ENCODE measurements at places on chromosomes 12 and 14. TPM values are rescaled to one million over a fixed set of nuclear protein-coding genes. Genes with fewer than 3 reads are reported as not detected.
A peak's percentile ranks its signal among the peaks of the same experiment; 100 is the strongest.

DNA sequence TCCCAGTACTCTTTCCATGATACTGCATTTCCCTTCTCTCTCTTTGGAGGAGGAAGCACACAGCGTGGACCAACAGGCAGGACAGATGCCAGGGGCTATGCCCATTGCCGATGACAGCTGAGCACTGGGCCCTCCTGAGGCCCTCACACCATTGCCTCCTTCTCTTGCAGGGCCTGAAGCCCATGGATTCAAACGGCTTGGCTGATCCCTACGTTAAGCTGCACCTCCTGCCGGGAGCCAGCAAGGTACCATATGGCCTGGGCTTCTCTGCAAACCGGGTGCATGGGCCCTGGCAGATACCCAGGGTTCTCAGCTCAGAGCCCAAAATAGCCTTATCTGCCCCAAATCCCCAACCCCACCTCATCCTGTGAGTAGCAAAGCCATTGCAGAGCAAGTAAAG is 25.2 kb upstream of the OAS1 start:
- no peaks in the 10 kb centered on the region for H3K36me3 ChIP-seq
- no peak overlapping the region for H3K27ac ChIP-seq
- no peak overlapping the region for H3K4me3 ChIP-seq
- H3K4me1 ChIP-seq = no peaks in the 10 kb centered on the region
- H3K27me3 ChIP-seq = peaks cover 3% of the 10 kb centered on the region

NAV3 gene
- 0.51 TPM for total RNA-seq

GRCh38 chr12:111222523-111222922 is 146.4 kb downstream of the PHETA1 start:
- H3K4me3 ChIP-seq = no peak overlapping the region
- no peak overlapping the region for H3K27ac ChIP-seq
- DNase-seq = no peak
- no peaks in the 10 kb centered on the region for H3K4me1 ChIP-seq
- no peaks in the 10 kb centered on the region for H3K36me3 ChIP-seq
- peaks cover 16% of the 10 kb centered on the region for H3K27me3 ChIP-seq

KRT8 gene
- total RNA-seq = 837 TPM

GRCh38 chr12:86435053-86435452 is 178.9 kb upstream of the MGAT4C start:
- H3K27ac ChIP-seq = no peak overlapping the region
- no peaks in the 10 kb centered on the region for H3K4me1 ChIP-seq
- no peak overlapping the region for H3K4me3 ChIP-seq

GRCh38 chr12:110908377-110909152 is 11.8 kb downstream of the MYL2 start:
- peaks cover 18% of the 10 kb centered on the region for H3K27me3 ChIP-seq
- no peaks in the 10 kb centered on the region for H3K36me3 ChIP-seq
- H3K4me3 ChIP-seq = no peak overlapping the region
- no peak overlapping the region for H3K27ac ChIP-seq
- no peak for DNase-seq
- no peaks in the 10 kb centered on the region for H3K4me1 ChIP-seq

DNA sequence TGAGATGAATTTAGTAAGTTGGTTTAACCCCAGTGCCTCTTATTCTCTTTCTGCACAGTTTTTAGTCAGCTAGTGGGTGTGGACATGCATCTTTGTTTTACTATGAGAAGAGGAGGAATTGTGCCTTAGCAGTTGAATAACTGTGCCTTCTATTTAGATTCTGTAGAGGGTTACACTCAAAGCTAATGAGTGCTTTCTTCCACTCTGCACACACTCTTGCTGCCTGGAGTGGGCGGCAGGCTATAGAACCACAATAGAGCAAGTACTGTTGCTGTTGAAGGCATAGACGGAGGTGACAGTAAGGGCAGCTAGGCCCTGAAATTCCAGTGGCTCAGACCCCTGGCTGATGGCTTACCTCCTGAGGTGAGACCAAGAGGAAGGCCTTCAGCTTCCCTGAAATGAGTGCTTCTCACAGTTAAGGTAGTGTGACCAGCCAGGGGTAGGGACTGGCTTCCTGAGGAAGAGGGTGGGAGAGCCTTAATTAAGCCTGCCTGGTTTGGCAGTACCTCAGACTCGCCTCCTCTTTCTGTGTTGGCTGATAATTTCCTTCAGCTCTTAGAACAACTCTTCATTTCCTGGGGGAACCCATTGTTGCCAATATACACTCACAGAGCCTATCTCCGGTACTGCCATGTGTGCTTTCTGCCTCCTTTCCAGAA is 24.7 kb downstream of the SUSD6 start:
- no peak overlapping the region for H3K4me3 ChIP-seq
- no peak for DNase-seq
- H3K27me3 ChIP-seq = no peaks in the 10 kb centered on the region
- H3K4me1 ChIP-seq = peaks cover 87% of the 10 kb centered on the region
- H3K27ac ChIP-seq = no peak overlapping the region
- no peaks in the 10 kb centered on the region for H3K36me3 ChIP-seq

- no peaks in the 10 kb centered on the region for H3K36me3 ChIP-seq
- H3K4me1 ChIP-seq = no peaks in the 10 kb centered on the region
- DNase-seq = no peak
- no peak overlapping the region for H3K27ac ChIP-seq
- H3K4me3 ChIP-seq = no peak overlapping the region
These were observed 352.2 kb downstream of the FSCB start for GRCh38 chr14:44154874-44155273.

GRCh38 chr14:69887740-69888657 is 8.8 kb downstream of the SMOC1 start:
- H3K4me3 ChIP-seq = no peak overlapping the region
- no peaks in the 10 kb centered on the region for H3K27me3 ChIP-seq
- H3K4me1 ChIP-seq = peaks cover 44% of the 10 kb centered on the region
- peak; percentile 96 for DNase-seq

- H3K27me3 ChIP-seq = 0 out of 2 replicates have a peak, but pooled peaks cover 1% of the 10 kb centered on the region
- no peak overlapping the region for H3K4me3 ChIP-seq
- H3K27ac ChIP-seq = no peak overlapping the region
- peaks cover 3% of the 10 kb centered on the region for H3K4me1 ChIP-seq
- no peaks in the 10 kb centered on the region for H3K36me3 ChIP-seq
- DNase-seq = no peak
These were observed 95.2 kb downstream of the EGLN3 start for GRCh38 chr14:33855672-33856071.

- H3K27ac ChIP-seq = no peak overlapping the region
- H3K36me3 ChIP-seq = peaks cover 1% of the 10 kb centered on the region
- no peak overlapping the region for H3K4me3 ChIP-seq
- no peaks in the 10 kb centered on the region for H3K27me3 ChIP-seq
- H3K4me1 ChIP-seq = no peaks in the 10 kb centered on the region
These were observed 91.4 kb downstream of the CDK17 start for GRCh38 chr12:96308881-96309280.

DNA sequence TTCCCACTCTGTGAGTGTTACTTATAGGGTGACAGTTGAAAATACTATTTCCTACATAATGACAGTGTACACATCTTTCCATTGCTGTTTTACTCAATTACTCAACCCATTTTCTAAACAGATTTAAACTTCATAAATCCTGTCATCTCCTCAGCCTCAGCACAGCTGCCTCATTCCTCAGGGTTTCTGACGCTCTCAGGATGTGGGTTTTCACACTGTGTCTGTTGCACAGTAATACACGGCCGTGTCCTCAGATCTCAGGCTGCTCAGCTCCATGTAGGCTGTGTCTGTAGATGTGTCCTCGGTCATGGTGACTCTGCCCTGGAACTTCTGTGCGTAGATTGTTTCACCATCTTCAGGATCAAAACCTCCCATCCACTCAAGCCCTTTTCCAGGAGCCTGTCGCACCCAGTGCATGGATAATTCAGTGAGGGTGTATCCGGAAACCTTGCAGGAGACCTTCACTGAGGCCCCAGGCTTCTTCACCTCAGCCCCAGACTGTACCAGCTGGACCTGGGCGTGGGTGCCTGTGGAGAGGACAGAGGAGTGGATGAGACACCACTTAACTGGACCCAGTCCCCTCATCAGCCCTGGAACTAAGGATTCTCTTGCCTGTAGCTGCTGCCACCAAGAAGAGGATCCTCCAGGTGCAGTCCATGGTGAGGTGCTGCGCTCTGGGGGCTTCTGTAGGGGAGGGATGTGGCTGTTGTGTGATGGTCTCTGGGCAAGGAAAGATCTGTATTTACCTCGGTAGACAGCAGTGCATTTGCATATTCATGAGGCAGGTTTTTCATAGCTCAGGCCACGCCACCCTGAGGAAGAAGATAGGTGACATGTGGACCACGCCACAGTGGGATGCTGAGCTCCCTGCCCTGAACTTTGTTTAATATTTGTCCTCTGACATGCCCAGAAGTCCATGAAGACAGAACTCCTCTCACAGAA is 750.2 kb downstream of the TMEM121 start:
- H3K27me3 ChIP-seq = peaks cover 4% of the 10 kb centered on the region
- no peaks in the 10 kb centered on the region for H3K4me1 ChIP-seq
- H3K4me3 ChIP-seq = no peak overlapping the region

RAD51AP1 gene
- 79.3 TPM for total RNA-seq

DNA sequence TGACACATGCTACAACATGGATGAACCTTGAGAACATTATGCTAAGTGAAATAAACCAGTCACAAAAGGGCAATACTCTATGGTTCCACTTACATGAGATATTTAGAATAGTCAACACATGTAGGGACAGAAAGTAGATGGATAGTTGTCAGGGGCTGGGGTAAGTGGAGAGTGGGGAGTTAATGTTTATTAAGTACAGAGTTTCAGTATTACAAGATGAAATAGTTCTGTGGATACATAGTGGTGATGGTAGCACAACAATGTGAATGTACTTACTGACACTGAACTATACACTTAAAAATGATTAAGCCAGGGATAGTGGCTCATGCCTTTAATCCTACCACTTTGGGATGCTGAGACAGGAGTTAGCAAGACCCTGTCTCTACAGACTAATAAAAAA is 8.7 kb downstream of the NUP107 start:
- no peak overlapping the region for H3K4me3 ChIP-seq
- no peaks in the 10 kb centered on the region for H3K4me1 ChIP-seq
- no peak for DNase-seq
- no peaks in the 10 kb centered on the region for H3K27me3 ChIP-seq
- H3K27ac ChIP-seq = no peak overlapping the region

INSM2 gene
- total RNA-seq = not detected

DNA sequence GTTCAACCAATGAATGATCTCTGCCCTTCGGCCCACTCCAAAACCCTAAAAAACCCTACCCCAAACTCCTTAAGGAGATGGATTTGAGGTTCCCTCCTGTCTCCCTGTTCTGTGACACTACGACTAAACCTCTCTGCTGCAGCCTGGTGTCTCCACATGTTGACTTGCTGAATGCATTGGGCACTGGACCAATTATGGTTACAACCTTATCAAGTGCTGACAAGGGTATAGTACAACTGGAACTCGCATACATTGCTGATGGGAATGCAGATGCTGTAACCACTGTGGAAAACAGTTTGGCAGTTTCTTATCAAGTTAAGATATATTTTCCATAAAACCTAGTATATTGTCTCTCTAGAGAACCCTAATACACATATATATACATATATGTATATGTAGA is 6.3 kb upstream of the DICER1 start:
- H3K36me3 ChIP-seq = no peaks in the 10 kb centered on the region
- no peaks in the 10 kb centered on the region for H3K27me3 ChIP-seq
- no peak overlapping the region for H3K4me3 ChIP-seq
- H3K27ac ChIP-seq = no peak overlapping the region
- DNase-seq = no peak
- H3K4me1 ChIP-seq = peaks cover 14% of the 10 kb centered on the region

RGS6 gene
- not detected for total RNA-seq

GRCh38 chr12:107131832-107132616 is 38.7 kb upstream of the CRY1 start:
- H3K4me1 ChIP-seq = peaks cover 23% of the 10 kb centered on the region
- H3K27ac ChIP-seq = no peak overlapping the region
- H3K27me3 ChIP-seq = no peaks in the 10 kb centered on the region
- DNase-seq = peak; percentile 49

DNA sequence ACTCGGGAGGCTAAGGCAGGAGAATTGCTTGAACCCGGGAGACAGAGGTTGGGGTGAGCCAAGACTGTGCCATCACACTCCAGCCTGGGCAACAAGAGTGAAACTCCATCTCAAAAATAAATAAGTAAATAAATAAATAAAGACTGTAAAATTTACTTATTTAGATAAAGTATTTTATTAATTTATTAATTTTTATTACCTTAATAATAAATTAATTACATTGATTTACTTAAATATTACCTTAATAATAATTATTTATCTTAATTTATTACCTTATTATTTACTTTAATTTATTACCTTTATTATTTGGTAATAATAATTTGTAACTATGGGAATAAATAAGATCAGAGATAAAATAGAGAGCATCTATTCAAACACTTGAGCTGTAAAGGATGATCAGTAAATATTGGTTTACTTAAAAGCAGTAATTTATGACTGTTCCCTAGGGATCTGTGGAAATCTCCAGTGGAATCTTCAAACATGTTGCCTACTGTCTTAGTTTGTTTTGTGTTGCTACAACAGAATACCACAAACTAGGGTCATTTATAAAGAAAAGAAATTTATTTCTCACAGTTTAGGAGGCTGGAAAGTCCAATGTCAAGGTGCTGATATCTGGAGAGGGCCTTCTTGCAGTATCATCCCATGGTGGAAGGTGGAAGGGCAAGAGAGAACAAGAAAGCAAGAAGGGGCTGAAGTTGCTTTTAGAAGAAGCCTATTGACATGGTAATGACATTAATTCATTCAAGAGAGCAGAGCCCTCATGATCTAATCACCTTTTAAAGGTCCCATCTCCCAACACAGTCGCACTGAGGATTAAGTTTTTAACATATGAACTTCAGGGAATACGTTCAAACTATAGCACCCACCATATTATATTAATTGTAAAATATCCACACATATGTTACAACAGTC is 37.1 kb downstream of the SOCS2 start:
- H3K27ac ChIP-seq = no peak overlapping the region
- no peaks in the 10 kb centered on the region for H3K36me3 ChIP-seq
- DNase-seq = no peak
- no peaks in the 10 kb centered on the region for H3K27me3 ChIP-seq
- no peak overlapping the region for H3K4me3 ChIP-seq

Data from HepG2 (cell line).